ENCODE measurements at places on chromosomes 5 and 9.
A peak's percentile ranks its signal among the peaks of the same experiment; 100 is the strongest.

DNA sequence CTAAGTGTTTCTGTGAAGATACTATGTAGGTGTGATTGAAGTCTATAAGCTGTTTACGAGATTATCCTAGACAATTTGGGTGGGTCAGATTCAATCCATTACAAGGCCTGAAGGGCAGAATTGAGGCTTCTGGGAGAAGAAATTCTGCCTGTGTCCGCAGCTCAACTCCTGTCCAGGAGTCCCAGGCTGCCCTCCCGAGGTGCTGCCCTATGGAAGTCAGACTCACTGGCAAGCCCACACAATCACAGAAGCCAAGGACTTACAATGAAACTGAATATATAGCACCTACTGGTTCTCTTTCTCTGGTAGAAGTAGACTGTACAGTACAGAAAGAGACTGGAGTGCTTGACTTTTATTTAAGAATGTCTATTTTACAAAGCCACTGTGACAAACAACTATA is 74.5 kb downstream of the EPB41L4A start:
- DNase-seq = no peak

- DNase-seq = no peak
Measured at GRCh38 chr9:33818167-33818846, 1.3 kb downstream of the UBE2R2 start.

DNA sequence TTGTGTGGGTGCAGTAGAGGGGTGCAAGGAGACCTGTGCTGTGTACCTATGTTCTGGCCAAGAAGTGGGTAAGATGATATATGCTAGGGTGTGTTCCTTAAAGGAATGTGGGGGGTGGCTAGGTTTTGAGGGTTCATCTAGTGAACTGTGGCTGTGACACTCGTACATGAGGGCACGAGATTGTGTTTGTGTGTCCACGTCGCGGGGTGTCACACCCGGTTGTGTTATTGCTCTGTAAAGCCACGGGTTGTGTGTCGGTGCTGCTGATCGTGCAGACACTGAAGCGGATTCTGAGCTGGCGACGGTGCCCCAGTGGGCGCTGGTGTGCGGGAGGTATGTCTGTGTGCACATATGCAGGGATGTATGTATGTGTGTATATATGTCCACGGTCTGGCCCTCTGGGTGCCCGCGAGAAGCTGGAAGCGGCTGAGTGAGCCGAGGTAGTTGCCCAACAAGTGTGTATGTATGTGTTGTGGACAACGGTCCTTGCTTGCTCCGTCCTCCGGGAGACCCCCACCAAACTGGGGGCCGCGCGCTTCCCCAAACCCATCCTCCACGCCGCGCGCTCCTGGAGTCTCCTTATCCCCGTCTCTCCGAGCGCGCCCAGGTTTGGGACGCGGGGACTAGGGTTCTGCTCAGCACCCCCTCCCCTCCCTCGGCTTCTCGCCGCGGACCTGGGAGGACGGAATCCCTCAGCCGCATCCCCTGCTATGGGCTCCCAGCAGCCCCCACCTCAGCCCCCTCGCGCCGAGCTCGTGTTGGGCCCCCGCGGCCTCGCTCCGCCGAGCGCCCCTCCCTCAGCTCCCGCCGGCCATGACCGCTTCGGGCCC is 639 bp downstream of the PCDH1 start:
- no peak for DNase-seq

DNA sequence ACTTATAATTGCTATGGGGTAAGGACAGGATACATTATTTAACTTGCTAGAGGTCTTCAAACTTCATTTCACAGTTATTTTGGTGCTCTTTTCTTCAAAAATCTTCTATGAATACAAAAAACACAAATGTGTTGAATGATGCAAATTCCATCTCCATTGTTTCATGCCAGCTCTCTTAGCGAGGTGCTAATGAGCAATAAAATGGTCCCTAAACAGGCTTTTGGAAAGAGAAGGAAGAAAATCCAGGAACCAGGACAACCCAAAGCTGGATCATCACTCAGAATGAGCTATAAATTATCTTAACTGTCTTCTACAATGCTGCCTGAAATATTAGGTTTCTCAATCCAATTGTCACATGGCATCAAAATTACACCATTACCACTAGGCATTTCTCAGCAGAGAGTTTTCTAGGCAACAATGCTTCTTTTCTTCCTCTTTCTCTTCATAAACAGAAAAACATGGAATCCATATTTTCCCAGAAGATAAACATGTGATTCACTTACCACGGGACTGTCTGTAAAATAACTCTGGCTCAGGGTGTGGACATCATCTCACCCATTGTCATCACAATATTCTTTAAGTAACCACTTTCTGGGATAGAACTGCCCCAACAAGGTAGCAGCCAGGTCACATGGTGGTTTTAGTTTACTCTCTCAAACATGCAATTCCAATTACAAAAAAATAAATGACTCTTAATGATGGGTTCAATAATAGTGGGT is 249.4 kb downstream of the NPR3 start:
- DNase-seq = no peak

DNA sequence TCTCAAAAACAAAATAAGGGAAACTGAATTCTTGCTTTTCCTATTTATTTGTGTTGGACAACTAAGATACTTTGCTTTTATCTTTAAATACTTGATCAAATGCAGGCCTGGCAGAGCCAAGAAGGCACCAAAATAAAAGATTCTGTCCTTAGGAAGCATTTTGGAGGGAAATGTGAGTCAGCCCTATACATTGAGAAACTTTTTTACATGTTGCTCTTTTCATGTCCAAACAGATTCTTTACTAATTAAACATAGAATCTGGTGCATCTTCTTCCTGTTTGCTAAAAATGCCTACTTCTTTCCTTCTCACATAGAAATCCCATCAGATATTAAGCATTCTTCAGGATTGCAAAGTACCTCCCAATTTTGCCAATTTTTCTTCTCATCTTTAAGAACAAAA is 1160.4 kb downstream of the EFNA5 start:
- DNase-seq = no peak

GRCh38 chr9:76310991-76311390 is 83.2 kb downstream of the RFK start:
- DNase-seq = no peak

- no peak for DNase-seq
Measured at GRCh38 chr5:150272531-150272930, 17.0 kb downstream of the CAMK2A start.

- DNase-seq = no peak
Measured at GRCh38 chr9:136983656-136984314, 992 bp downstream of the LCNL1 start.

- peak; percentile 13 for DNase-seq
Measured at GRCh38 chr5:123035918-123036390, 571 bp downstream of the PPIC start.

- DNase-seq = no peak
Measured at GRCh38 chr5:15992918-15993317, 186.7 kb downstream of the MARCHF11 start.

DNA sequence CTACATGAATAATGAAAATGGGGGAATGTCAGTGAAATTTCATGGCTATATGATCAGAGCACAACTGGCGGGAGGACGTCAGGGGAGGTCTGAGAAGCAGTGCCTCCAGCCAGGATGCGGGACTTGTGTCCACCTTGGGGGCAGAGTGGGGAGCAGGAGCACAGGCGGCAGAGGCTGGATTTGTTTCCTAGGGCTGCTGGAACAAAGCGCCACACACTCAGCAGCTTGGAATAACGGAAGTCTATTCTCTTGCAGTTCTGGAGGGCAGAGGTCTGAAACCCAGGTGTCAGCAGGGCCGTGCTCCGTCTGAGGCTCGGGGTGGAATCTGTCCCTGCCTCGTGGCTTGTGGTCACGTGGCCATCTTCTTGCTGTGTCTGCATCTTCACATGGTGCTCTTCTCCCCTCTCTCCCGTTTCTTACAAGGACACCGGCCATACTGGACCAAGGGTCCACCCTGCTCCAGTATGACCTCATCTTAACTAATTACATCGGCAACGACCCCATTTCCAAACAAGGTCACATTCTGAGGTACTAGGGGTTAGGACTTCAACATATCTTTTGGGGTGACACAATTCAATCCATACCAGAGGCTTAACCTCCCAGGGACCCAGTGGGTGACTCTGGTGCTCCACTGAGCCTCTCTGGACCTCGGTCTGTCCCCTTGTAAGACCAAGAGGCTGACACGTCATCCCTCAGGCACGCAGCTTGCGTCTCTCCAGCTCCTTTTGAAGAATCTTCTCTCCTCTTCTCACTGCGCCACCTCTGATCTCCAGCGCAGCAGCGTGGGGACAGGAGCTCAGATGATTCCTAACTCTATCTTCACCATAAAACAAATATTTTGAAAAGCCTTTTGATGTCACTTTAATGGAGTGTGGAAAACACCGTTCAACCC is 202.5 kb downstream of the CDK5RAP2 start:
- no peak for DNase-seq

GRCh38 chr9:70120834-70121510 is 77.3 kb downstream of the MAMDC2 start:
- no peak for DNase-seq

- DNase-seq = no peak
Measured at GRCh38 chr5:132831095-132831860, 831 bp upstream of the SHROOM1 start.

DNA sequence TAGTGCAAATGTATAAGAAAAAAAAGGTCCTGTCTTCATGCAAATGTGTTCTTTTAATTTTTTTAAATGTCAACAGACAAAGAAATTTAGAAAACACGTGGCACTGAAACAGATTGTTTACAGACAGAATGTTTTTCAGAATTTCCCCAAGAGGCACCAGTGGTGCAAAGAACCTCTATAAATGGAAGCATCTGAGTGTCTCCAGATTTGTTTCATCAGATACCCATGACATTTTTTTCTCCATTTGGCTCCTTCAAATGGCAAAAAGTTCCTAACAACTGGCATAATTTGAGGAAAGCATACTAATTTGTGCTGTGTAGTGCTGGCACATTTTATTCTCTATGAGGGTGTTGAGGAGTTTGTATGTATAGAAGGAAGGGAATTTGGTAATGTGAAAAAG is 15.0 kb downstream of the CCDC192 start:
- no peak for DNase-seq

GRCh38 chr5:40879163-40879942 is 29.9 kb upstream of the C7 start:
- peak; percentile 9 for DNase-seq

DNA sequence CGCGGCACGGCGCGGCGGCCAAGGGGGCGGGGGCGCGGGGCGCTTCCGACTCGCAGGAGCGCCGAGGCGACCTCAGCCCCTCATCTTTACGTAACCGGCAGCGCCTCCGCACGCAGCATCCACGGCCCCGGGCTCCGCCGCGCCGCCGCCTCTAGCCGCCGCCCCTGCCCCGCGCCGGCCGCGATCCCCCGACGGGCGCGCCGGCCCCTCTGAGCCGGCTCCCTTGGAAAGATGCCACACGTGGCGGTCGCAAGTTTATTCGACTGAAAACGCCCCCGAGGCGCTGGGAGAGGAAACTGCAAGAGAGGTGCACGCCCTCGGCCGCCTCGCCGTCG is 1.0 kb downstream of the KLF9 start:
- DNase-seq = peak; percentile 53

GRCh38 chr5:132083071-132083678 is 9.6 kb downstream of the CSF2 start:
- DNase-seq = no peak

DNA sequence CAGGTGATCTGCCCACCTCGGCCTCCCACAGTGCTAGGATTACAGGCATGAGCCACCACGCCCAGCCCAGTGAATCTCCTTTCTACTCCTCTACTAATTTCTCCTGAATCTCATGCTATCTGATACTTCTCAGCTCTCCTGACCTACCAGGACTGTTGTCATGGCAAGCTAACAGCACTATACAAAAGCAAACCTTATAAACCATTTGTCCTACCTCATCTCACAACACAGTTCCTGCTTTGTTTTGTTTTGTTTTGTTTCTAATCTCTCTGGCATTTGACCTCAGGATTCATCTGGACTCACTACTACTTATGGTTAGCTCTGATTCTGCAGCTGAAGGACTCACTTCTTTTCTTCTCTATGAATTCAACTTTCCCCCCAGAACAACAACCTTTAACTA is 734.8 kb downstream of the TLE1 start:
- no peak for DNase-seq

- no peak for DNase-seq
Measured at GRCh38 chr5:126864042-126864688, 87.2 kb downstream of the LMNB1 start.

DNA sequence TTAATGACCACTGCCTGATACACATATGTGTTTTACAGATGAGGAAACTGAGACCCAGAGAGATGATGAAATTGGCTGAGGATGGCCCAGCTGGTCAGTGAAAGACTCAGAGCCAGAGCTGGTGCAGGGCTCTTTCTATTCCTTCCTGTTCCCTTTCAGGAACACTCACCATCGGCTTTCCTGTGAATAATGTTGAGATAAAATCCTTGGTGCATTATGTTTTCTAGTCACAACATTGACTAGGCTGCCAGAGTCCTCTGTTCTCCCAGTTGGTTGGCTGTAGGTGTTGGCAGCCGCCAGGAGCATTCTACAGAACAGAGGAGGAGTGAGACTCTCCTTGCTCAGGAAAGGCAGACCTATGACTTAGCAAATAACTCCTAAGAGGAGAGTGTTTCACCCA is 14.8 kb downstream of the TGFBI start:
- DNase-seq = no peak
